ENCODE measurements at places on chromosomes 11 and 22.
A peak's percentile ranks its signal among the peaks of the same experiment; 100 is the strongest.

DNA sequence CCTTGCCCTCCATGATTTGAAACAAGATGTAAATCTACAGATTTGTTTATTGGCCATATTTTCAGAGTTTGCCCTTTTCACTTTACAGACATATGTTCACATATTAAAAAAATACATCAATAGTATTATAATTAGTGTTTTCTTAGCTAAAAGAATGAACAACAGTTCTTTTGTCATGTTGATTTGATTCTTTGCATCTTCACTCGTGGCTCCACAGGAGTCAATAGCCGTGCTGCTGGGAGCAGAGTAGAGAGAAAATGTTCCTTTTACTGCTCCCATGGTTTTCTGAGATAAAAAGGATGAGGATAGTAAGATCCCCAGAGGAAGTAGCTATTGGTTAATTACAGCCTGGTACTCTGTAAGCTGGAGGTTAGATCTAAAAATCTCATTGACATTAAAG lies 151.2 kb downstream of the PGR start:
- no peak for DNase-seq

DNA sequence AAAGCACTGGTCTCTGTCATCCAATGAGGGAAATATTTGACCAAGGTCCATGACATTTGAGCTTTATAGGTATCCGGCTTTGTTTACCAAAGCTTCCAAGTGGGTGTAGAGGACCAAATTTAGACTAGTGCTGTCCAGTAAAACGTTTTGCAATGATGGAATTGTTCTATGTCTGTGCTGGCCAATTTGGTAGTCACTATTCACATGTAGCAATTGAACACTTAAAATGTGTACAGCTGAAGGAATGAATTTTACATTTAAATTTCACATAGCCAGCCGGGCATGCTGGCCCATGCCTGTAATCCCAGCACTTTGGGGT lies 118.0 kb downstream of the PKNOX2 start:
- no peak for DNase-seq

DNA sequence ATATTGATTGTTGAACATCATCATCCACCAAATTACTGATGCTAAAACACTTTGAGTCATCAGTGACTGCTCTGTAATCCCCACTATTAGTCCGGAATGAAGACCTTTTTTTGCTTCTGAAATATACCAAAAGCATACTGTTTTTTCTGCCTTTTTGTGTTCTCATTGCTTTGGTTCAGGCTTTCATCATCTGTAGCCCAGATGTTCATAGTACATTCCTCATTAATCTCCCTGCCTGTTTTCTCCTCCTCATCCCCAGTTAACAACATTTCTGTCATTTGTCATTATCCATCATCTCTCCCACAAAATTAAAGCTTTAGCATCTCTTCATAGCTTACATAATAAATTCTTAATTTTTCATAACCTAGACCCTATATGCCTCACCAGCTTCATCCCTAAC lies 9.2 kb downstream of the CEP57 start:
- DNase-seq, result no peak

DNA sequence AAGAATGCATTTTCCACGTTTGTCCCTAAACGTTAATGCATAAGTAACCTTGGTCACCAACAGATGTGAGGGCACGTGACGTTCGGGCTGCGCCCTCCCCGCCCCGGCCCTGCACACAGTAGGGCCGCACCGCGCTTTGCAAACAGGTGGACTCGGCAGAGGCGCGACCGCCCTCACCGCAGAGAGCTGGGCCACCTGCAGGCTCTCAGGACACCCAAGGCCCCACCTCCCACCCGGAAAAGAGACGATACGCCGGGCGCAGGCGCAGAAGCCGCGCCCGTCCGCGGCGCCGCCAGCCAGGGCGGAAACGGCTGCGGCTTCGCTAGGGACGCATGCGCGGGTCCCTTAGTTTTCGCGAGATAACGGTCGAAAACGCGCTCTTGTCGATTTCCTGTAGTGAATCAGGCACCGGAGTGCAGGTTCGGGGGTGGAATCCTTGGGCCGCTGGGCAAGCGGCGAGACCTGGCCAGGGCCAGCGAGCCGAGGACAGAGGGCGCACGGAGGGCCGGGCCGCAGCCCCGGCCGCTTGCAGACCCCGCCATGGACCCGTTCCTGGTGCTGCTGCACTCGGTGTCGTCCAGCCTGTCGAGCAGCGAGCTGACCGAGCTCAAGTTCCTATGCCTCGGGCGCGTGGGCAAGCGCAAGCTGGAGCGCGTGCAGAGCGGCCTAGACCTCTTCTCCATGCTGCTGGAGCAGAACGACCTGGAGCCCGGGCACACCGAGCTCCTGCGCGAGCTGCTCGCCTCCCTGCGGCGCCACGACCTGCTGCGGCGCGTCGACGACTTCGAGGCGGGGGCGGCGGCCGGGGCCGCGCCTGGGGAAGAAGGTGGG lies at the start of gene FADD:
Gene FADD, plus strand, starts transcription at position 377 of the 831 bp plus-strand sequence. Its CDS starts 164 bp downstream, at position 541.
- peak; percentile 76 for DNase-seq

DNA sequence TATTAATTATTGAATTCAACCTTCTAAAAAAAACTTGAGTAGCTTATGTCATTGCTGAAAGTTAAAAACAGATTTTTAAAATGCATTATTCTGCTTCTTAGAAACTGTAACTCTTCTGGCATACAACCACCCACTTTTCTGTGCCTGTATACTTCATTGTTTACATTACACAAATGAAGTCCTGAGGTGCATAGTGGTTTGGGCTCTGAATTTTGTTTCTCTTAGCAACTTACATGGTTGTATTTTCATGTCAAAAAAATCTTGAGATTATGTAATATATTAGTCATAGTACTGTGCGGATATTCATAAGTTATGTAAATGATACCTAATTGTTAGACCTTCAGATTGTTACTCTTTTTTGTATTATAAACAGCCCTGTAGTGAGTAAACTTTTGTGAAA lies 12.2 kb downstream of the SC5D start:
- no peak for DNase-seq

GRCh38 chr11:76752321-76753143 lies 30.6 kb upstream of the TSKU start:
- no peak for DNase-seq

DNA sequence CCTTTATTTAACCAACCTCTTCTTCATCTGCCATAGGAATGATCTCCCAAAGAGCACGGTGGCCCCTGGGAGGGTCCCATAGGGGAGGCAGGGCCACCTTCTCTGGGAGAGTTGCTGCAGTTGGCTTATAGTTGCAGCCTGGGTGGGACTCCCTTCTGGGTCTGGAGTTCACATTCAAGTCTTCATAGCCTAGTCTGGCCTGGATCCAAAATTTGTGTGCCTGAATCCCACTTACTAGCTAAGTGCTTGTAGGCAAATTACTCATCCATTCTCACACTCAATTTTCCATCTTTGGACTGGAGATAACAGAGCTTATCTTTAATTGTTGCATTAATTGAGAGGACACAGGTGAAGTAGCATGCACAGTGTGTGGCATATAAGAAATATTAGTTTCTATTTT lies 163.6 kb downstream of the GRIK4 start:
- DNase-seq, result no peak

GRCh38 chr11:78216571-78217287 lies 28.0 kb downstream of the USP35 start:
- no peak for DNase-seq

GRCh38 chr11:121887976-121888557 lies 227.9 kb downstream of the BLID start:
- no peak for DNase-seq

- no peak for DNase-seq
Measured at GRCh38 chr11:9527481-9528135, 45.9 kb upstream of the WEE1 start.

DNA sequence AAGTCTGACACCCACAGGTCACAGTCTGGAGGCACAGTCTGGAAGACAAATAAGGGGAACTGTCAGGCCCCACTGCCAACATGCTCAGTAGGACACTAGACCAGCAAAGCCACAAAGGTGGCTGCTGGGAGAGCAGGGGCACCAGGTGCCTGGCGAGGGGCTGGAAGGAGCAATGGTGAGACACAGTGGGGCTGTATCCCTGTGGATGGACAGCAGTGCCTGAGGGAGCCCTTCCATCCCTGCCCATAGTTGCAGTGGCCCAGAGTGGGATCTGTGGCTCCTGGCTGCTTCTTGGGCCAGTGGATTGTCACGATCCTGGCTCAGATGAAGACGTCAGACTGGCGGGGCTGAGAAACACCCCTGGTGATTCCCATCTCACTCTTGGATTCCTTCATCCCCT lies 154.6 kb downstream of the DSCAML1 start:
- DNase-seq, result no peak

- no peak for DNase-seq
Measured at GRCh38 chr11:93500759-93501158, 42.4 kb downstream of the SMCO4 start.
